ENCODE measurements at places on chromosomes 3 and 15. TPM values are rescaled to one million over a fixed set of nuclear protein-coding genes. Genes with fewer than 3 reads are reported as not detected.

The BOC gene
- total RNA-seq, result 0.34 TPM

The GOLGA6L7 gene
- not detected for total RNA-seq

The PLSCR2 gene
- 0.28 TPM for total RNA-seq

The MB21D2 gene
- 6.5 TPM for total RNA-seq

The PLA2G4E gene
- 0.14 TPM for total RNA-seq

The SUSD5 gene
- total RNA-seq, result not detected

The MCF2L2 gene
- 0.68 TPM for total RNA-seq

The PRR23C gene
- total RNA-seq, result not detected

The ATP10A gene
- 1.00 TPM for total RNA-seq

The CTXN2 gene
- not detected for total RNA-seq

The PLIN1 gene
- total RNA-seq, result 0.34 TPM

The KCNMB3 gene
- total RNA-seq, result 0.34 TPM

The ZDHHC23 gene
- 1.7 TPM for total RNA-seq

The ALG1L2 gene
- not detected for total RNA-seq

The WDR93 gene
- not detected for total RNA-seq

The SYNPR gene
- not detected for total RNA-seq

The TRPM1 gene
- 0.68 TPM for total RNA-seq

The ACP3 gene
- total RNA-seq, result 5.0 TPM

The SKOR1 gene
- total RNA-seq, result under 0.01 TPM

The TMIE gene
- total RNA-seq, result 2.4 TPM

The SMAD6 gene
- under 0.01 TPM for total RNA-seq

The ATP2B2 gene
- total RNA-seq, result not detected

The CCR9 gene
- total RNA-seq, result not detected

The KBTBD13 gene
- total RNA-seq, result not detected

The CHRNA5 gene
- total RNA-seq, result 2.1 TPM

The TATDN2 gene
- total RNA-seq, result 17.1 TPM

The HACD2 gene
- total RNA-seq, result 109 TPM

The IGSF10 gene
- under 0.01 TPM for total RNA-seq

The TUSC7 gene
- not detected for total RNA-seq

The UROC1 gene
- total RNA-seq, result not detected

The DLL4 gene
- total RNA-seq, result under 0.01 TPM

The CRABP1 gene
- total RNA-seq, result not detected

The MKRN3 gene
- total RNA-seq, result 3.4 TPM

The GTPBP8 gene
- total RNA-seq, result 29.0 TPM

The SLC12A8 gene
- 16.1 TPM for total RNA-seq

The MKRN2OS gene
- 1.6 TPM for total RNA-seq

The ACTC1 gene
- total RNA-seq, result not detected

The CCR3 gene
- total RNA-seq, result 0.07 TPM

The TRAIP gene
- 0.68 TPM for total RNA-seq

The GOLGA8M gene
- not detected for total RNA-seq

The NPAP1 gene
- under 0.01 TPM for total RNA-seq

The ARHGEF3 gene
- 9.6 TPM for total RNA-seq

The CASR gene
- total RNA-seq, result not detected

The EXD1 gene
- 0.21 TPM for total RNA-seq

The RUVBL1 gene
- 61.4 TPM for total RNA-seq

The SLC25A38 gene
- 20.5 TPM for total RNA-seq

The AGBL1 gene
- total RNA-seq, result not detected

The MCCC1 gene
- total RNA-seq, result 16.7 TPM

The SCAMP5 gene
- 0.64 TPM for total RNA-seq

The B2M gene
- 844 TPM for total RNA-seq

The EDEM1 gene
- 69.8 TPM for total RNA-seq

The TTLL13 gene
- 0.07 TPM for total RNA-seq

The PLA2G4D gene
- total RNA-seq, result 0.07 TPM
